Left colon (tissue), 2 donors: ENCODE measurements at places on chromosomes 16 and 17. TPM values are rescaled to one million over a fixed set of nuclear protein-coding genes. Genes with fewer than 3 reads are reported as not detected.

The TRIM16 gene
- 26.0 TPM for total RNA-seq

The GLP2R gene
- 11.9 TPM for total RNA-seq

The HEATR9 gene
- not detected for total RNA-seq

The GPATCH8 gene
- total RNA-seq = 33.7 TPM

The ANKRD11 gene
- total RNA-seq = 135 TPM

The ABCA5 gene
- total RNA-seq = 63.8 TPM

The TMC5 gene
- 91.2 TPM for total RNA-seq

The CSF3 gene
- total RNA-seq = 0.67 TPM

The FSCN2 gene
- 2.3 TPM for total RNA-seq

The C16orf86 gene
- total RNA-seq = 1.5 TPM

The KRT20 gene
- 1,413 TPM for total RNA-seq

The SNX20 gene
- total RNA-seq = 0.52 TPM

The ATXN7L3 gene
- 80.0 TPM for total RNA-seq

The SULT1A4 gene
- 21.9 TPM for total RNA-seq

The C17orf67 gene
- 2.0 TPM for total RNA-seq

The TLCD3B gene
- 0.31 TPM for total RNA-seq

The GLIS2 gene
- 3.6 TPM for total RNA-seq

The CCDC40 gene
- 2.1 TPM for total RNA-seq

The GPT2 gene
- 26.8 TPM for total RNA-seq

The TOX3 gene
- total RNA-seq = 51.7 TPM

The MRPL27 gene
- 85.4 TPM for total RNA-seq

The ALDOC gene
- total RNA-seq = 38.6 TPM

The PROCA1 gene
- 1.4 TPM for total RNA-seq

The MEOX1 gene
- total RNA-seq = 1.2 TPM

The MYO15A gene
- 2.4 TPM for total RNA-seq

The PRR35 gene
- total RNA-seq = not detected

The DOC2B gene
- 2.0 TPM for total RNA-seq

The ALOX15 gene
- 0.12 TPM for total RNA-seq

The RHBDF1 gene
- total RNA-seq = 36.7 TPM

The CRISPLD2 gene
- total RNA-seq = 27.2 TPM

The OR3A2 gene
- not detected for total RNA-seq

The MT3 gene
- 1.8 TPM for total RNA-seq

The TRIM72 gene
- total RNA-seq = not detected

The TPSAB1 gene
- total RNA-seq = 5.7 TPM

The ARL5C gene
- 0.56 TPM for total RNA-seq
